SJCRH30 (cell line): ENCODE measurements at places on chromosomes 11 and 22.

GRCh38 chr11:18749681-18750319 is 23.8 kb upstream of the IGSF22 start:
- DNase-seq = peak; percentile 51

- peak; percentile 94 for DNase-seq
Measured at GRCh38 chr22:46754110-46754799, 8.2 kb upstream of the TBC1D22A start.

GRCh38 chr11:20013346-20014066 is 146.8 kb downstream of the DBX1 start:
- peak; percentile 80 for DNase-seq

- peak; percentile 62 for DNase-seq
Measured at GRCh38 chr11:1655168-1656060, 25.8 kb downstream of the KRTAP5-5 start.
